ENCODE measurements at places on chromosomes 1 and 21.
A peak's percentile ranks its signal among the peaks of the same experiment; 100 is the strongest.

DNA sequence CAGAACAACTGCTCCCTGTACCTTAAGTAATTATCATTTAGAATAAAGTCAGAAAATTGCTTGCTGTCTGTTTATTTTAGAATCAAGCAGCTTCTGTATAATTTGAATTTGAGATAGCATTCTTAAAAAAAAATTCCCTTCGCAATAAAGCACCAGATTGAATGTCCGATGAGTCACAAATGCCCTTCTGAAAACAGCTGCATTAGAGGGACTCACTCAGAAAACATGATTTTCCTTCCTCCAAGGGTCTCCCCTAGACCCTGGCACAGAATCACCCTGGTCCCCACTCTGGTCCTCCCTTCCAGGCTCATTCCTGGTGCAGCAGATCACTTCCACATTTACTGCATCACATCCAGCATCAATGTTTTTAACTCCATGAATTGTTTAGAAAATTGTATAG, 471.1 kb upstream of the VAMP3 start:
- DNase-seq, result no peak

DNA sequence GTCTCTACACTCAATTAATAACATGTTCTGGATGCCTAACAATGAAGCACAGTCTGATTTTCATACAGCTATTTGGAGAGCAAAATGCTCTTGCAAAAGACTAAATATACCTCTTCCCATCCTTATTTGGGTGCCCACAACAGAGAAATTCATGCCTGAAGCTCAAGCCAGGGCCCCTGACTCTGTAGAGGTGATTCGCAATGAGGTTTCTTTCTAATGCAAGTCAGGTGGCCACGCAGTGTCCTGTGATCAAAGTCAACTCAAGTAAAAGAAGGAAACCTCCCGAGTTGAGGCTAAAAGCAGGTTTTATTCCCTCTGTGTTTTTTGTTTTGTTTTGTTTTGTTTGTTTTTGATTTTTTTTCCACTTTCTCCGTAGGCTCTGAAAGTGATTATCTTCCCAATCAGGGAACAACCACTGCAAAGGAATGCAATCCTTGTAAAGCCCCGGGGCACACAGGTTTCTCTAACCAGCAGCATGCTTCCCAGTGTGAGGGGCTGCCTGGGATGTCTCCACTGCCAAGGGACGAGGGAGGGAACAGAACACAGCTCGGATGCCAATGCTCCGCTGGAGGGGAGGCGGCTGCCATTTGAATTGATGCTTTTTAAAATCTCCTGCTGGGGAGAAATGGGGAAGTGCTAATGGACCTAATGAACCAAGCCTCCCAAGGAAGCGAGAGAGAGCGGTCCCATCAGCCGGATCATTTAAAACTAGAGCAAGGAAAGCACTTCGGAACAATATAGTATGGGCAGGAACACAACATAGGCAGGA, 73.8 kb upstream of the SSX2IP start:
- DNase-seq, result no peak

- DNase-seq, result no peak
Measured at GRCh38 chr21:43988016-43988415, 24.1 kb upstream of the TRAPPC10 start.

DNA sequence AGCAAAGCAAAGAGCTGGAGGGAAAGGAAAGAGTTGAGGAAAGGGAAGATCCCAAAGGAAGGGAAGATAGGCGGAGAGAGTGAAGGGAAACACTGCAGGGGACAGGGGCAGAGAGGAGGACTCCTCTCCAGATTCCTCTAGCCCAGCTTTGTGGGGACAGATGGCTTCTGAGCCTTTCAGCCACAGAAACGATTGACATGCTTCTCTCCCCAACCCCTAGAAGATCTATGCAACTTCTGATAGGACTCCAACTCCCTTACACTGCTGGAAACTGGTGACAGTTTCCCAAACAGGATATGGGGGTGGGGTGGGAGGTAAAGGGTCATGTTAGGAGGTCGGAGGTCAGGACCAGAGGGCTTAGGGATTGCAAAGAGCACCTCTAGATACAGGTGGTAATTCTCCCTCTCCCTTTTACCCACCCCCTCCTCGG, 6.5 kb downstream of the MEX3A start:
- no peak for DNase-seq

- DNase-seq, result no peak
Measured at GRCh38 chr1:202279806-202280205, 61.9 kb downstream of the UBE2T start.

DNA sequence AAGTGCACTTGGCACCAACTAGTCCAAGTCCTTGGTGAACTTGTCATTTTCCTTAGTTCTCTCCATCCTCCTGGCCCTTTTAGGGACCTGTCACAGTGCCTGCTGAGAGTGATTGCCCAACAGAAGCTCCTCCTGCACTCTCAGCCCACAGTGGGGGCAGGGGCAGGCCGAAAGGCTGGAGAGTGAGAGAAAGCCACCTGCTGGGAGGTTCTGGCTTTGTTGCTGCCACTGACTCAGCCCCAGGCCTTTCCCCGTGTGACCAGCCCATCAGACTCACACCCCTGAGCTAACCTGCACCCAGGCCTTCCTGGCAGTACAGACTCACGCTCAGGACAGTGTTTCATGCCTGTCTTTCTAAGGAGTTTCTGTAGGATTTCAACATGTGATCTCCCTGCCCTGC, 17.1 kb upstream of the PROK1 start:
- peak; percentile 65 for DNase-seq

DNA sequence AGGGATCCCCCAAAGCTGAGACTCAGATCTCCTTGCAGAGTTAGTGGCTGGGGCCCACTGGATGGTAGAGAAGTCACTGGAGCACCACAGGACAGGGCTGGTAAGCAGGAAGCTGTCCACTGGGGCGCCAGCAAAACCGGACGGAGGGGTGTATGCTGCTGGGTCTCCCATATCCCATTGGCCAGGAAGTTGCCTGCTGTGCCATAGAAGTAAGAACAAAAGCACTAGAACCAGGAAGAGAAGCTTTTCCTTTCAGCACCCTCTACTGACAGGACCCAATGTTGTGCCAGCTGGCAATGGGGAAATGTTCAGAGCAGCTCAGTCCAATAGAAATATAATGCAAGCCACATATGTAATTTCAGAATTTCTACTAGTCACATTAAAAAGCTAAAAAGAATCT, 146.6 kb downstream of the SPATA46 start:
- no peak for DNase-seq

- DNase-seq, result peak; percentile 58
Measured at GRCh38 chr21:36134803-36135390, at the start of gene CBR3. Gene CBR3 (plus strand): TSS chr21:36135079. CDS start chr21:36135193, 114 bp downstream.

GRCh38 chr1:85229574-85230097, 28.8 kb upstream of the SYDE2 start:
- DNase-seq, result no peak

GRCh38 chr1:226436855-226437491, 29.1 kb upstream of the PARP1 start:
- peak; percentile 19 for DNase-seq

- no peak for DNase-seq
Measured at GRCh38 chr1:223229756-223230155, 86.7 kb upstream of the TLR5 start.

DNA sequence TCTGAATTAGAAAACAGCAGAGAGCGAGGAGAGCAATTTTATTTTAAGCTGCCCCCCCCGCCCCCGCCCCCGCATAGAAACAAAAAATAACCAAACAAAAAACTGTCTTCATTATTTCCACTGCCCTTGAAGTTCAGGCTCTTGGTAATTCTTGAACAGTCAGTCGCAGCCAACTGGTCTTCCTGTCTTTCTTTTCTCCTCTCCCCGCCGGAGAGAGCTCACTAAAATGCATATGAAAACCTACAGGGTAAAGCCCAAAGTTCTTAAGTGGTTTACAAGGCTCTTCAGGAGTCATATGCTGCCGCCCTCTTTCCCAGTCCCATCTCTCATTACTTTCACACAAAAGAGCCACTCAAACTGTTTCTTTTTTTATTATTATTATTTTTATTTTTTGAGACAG, 1.1 kb upstream of the ANKRD35 start:
- no peak for DNase-seq

All from common myeloid progenitor, CD34-positive (primary cell).